ENCODE measurements at places on chromosomes 16 and 17.

DNA sequence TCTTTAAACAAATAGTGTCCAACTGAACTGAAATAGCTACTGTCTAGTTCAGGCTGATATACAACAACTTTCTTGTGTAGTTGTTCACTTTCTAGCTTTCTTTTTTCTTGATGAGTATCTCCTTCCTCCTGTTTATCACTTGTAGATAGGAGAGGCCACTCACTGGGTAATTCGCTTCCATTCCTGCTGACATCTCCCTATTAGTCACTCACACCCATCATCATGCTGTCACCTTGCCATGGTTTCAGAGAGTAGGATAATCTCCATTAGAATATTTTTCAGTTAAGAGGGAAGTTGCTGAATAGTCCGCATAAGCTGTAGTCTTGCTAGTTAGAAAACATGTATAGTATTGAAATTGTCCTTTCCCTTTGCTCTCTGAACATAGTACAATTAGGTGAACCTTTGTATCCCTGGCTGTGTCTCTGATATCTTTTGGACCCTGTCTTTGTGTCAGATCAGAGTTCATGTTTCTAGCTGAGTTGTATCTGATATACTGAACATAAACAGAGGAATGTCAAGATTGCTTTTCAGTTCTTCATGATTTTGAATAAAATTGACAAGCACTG is 64.4 kb upstream of the RASL10B start:
- no peak for DNase-seq

DNA sequence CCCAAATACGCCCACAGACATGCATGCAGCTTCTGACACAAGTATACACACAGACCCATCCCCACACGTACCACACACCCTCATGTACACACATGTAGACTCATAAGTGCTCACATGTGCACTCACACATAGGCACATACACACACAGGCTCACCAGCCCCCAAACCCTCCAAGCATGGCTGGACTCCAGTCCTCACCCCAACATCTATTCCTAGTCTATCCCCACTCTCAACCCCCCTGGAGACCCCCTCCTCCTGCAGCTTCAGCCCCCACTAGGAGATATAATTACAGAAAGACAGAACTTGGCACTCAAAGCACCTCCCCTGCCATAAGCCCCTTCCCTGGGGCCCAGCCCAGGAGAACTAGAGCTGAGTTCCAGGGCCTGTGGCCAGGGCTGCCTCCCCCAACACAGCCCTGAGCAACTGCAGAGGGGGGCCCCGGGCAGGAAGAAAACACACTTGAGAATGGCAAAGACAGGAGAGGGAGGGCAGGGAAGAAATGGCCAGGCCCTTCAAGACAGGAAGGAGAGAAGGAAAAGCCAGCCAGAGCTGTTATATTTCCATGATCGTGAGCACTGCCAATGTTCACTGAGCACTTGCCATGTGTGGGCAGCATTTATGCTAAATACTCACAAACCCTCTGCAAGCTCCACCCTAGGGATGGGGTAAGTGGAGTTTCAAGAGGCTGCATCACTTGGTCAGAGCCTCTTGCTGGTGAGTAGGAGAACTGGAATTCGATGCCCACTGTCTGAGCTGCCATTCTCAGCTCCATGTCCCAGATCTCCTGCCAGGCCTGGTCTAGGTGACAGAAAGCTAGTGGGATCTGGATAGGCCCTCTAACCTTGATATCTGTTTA is 224.5 kb downstream of the ZNF423 start:
- no peak for DNase-seq

GRCh38 chr16:81175325-81175891 is 63.1 kb upstream of the BCO1 start:
- DNase-seq, result no peak

- no peak for DNase-seq
Observed at GRCh38 chr16:30380803-30381208, 1.6 kb downstream of the SEPTIN1 start.

- DNase-seq, result no peak
Observed at GRCh38 chr17:11363565-11364117, 122.6 kb downstream of the SHISA6 start.
